ENCODE measurements at places on chromosomes 3 and 15.

DNA sequence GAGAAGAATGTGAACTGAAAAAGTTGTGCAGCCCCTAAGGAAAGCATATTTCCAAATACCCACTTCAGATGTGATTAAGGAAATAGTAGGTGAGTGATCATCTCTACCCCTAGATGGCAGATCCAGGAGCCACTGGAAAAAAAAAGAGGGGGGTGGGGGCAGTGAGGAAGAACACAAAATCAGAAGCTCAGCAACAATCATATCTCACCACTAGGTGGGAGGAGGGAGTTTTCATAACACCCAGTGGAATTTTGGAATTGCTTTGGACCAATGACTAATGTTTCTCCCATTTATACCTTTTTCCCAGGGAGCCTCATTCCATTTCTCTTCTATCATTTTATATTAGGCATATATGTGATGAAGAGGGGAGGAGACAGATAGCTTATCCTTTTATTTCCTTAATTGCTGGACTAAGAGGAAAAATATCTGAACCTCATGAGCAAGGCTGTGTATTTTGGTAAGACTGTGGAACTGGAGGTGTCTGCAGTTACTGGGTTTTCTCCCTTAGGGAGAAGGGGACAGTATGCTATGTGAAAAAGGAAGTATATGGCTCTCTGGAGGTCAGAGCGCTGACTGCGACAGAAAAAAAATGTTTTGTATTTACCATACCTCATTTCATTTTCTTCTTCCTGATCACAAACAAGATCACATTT, 363.4 kb downstream of the GAP43 start:
- ATAC-seq = no peak

DNA sequence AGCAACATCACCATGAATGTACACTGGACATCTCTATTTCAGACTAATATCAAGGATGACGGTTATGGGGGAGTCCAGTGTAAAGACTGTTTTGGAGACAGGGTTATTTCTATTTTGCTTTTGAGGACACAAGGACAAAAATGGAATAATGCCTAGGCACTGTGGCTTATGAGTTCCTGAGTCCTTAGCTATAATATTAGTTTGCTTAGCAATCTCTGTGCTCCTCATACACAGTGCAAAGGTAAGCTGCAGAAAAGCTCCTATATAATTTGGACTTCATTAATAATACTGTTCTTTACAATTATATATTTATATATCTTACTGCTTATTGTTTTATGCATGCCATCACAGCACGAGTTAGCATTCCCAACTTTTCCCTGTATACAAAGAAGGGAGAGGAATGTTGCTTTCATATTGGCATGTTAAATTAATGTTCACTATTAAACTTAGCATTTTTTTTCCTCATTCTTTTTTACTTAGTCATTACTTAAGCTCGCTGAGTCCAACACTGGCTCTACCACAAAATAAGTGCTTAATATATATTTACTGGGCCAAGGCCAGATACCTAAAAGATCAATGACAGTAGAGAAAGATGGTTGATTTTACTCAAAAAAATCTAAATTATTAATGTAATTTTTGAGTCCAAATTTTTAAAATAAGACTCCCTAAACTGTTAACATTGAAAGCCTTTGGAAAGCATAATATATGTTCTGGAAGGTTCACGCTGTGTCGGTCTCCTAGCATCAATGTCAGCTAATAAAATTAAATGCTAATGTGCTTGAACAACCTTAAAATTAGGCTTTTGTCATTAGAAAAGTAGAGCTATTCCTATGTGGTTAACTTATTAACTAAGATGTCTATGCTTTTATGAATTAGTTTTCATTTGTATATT, 13.8 kb downstream of the THBS1 start:
- ATAC-seq = no peak

DNA sequence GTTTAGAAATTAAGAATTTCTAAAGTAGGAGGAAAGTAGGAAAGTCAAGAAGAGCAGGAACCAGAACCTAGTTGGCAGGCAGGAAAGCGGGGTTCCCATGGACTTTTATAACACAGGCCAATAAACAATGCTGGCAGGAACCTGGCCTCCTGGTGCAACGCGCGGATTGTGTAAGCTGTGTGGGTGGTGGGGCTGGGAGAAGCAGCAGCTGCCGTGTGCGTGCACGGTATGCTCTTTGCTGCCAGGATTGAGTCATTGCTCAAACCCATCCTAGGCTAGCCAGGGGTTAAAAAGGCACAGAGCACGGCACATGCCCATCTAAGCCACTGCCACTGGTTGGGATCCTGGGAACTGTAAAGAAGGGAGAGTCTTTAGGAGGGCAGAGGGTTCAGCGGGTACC, 209.9 kb upstream of the RGMA start:
- ATAC-seq = no peak

- ATAC-seq = no peak
Observed at GRCh38 chr3:192862408-192863090, 55.1 kb downstream of the MB21D2 start.

GRCh38 chr3:189937302-189938127, 183.2 kb downstream of the P3H2 start:
- no peak for ATAC-seq

DNA sequence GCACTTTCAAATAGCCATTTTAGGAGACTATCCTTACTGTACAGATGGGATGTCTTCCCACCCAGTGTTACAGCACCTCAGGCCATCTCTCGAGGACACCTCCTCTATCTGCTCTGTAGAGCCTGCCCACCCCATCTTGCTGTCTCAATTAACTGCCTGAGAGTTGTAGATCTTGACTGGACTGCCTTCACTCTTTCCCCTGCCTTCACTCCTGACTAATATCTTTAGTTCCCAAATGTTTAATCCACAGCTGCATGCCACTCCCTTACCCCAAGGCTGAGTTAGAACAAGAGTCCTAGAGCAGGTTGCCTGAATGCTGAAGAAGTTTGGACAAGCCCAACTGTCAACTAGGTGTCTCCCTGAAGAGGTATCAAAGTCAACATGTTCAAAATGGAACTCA, 1.3 kb upstream of the PP2D1 start:
- no peak for ATAC-seq

- no peak for ATAC-seq
Observed at GRCh38 chr3:169094204-169094603, 569.3 kb downstream of the MECOM start.

GRCh38 chr3:11272906-11273574, 843 bp downstream of the ATG7 start:
- no peak for ATAC-seq

DNA sequence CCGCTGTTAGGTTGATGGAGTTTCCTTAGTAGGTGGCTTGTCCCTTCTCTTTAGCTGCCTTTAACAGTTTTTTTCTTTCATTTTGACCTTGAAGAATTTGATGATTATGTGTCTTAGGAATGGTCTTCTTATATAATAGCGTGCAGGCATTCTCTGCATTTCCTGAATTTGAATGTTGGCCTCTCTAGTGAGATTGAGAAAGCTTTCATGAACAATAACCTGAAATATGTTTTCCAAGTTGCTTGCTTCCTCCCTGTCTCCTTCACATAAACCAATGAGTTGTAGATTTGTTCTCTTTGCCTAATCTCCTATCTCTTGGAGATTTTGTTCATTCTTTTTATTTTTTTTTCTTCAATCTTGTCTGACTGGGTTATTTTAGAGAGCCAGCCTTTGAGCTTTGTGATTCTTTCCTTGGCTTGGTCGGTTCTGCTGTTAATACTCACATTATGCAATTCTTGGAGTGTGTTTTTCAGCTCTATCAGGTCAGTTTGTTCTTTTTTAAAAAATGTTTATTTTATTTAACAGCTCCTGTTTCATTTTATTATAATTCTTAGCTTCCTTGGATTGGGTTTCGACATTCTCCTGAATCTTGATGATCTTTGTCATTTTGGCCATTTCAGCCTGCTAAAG, 627.9 kb downstream of the SI start:
- ATAC-seq = no peak

DNA sequence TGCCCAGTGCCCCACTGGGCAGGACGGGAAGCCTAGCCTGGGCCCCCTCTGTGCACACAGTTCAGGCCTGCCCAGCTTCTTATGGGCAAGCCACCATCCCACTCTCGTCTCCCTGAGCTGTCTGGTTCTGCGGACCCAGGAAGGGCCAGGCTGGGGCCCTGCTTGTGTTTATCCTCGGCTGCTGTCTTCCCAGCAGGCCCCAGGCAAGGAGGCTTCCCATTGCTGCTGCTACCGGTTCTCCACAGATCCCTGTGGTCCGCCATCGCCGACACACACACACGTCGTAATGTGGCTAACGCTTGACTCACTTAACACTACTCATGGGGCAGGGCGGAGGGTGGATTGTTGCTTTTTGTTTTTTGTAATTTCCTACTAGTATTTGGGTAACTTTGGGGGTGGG, 52.4 kb upstream of the SLC6A1 start:
- ATAC-seq = no peak

DNA sequence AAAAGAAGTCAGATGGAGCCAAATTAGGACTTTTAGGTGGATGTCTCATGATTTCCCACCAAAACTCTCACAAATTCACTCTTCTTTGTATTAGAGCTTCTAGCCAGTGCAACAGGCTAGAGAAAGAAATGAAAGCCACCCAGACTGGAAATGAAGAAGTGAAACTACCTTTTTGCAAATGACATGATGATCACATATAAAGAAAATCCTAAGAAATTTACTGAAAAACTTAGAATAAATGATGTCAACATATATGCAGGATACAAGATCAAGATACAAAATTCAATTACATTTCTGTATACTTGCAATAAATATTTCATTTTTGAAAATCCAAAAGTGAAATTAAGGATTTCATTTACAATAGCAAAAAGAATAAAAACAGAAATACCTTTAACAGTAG, 110.8 kb downstream of the LRIG1 start:
- peak; percentile 38 for ATAC-seq

DNA sequence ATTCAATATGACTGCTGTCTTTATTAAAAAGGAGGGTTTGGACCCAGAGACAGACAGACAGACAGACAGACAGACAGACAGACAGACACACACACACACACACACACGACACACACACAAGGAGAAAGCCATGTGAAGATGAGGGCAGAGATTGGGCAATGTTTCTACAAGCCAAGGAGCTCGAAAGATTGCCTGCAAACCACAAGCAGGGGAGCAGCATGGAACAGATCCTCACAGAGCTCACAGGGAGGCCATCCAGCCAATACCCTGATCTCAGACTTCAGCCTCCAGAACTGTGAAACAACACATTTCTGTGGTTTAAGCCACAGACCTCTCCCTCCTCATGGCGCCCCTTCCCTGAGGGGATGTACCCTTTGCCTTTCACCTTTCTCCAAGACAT, 35.8 kb upstream of the ABHD2 start:
- ATAC-seq = no peak

GRCh38 chr3:131713416-131714123, 210.8 kb upstream of the MRPL3 start:
- no peak for ATAC-seq

GRCh38 chr3:45906681-45907407, 20.5 kb downstream of the CCR9 start:
- no peak for ATAC-seq

- ATAC-seq = no peak
Observed at GRCh38 chr3:98240131-98240530, 23.9 kb upstream of the OR5H6 start.

DNA sequence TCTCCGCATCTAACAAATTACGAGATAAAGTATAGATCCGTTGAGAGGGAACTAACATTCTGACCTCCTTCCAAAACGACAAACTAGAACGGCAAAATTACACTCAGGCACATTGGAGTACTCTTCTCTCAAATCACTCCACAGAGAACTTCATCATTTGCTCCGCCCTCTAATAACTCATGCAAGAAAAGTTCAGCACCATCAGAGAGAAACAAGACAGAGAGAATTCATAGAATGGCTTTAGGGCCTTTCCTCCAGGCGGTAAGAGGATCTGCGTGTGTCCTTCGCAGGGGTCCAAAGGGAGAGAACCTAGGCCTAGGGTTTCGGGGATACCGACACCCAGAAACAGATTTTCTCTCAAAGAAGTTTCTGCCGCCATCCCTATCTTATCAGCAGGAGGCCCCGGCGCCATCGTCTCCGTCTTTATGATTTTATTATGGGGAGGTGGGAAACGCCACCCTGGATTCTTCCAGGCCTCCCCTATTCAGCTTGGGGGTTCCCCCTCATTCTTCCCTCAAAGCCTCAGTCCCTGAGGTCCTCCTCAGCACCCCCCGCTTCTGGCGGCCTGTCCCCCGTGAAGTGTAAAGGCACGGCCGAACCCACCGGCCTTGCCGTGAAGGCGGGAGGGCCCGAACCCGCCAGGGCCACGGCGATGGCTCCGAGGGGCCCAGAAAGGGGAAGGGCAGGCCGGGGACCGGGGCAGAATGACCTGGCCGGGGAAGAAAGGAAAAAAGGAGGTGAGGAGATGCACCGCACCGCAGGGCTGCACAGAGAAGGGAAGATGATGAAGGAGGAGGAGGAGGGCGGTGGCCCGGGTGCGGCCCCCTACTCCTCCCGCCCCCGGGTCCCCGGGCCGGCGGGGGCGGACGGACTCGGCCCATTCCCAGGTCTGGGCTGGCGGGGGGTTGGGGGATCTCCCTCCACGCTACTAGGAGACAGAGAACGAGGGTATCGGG, 768 bp downstream of the UBXN7 start:
- ATAC-seq = peak; percentile 67

GRCh38 chr3:22982981-22983587, 220.0 kb upstream of the UBE2E2 start:
- no peak for ATAC-seq

DNA sequence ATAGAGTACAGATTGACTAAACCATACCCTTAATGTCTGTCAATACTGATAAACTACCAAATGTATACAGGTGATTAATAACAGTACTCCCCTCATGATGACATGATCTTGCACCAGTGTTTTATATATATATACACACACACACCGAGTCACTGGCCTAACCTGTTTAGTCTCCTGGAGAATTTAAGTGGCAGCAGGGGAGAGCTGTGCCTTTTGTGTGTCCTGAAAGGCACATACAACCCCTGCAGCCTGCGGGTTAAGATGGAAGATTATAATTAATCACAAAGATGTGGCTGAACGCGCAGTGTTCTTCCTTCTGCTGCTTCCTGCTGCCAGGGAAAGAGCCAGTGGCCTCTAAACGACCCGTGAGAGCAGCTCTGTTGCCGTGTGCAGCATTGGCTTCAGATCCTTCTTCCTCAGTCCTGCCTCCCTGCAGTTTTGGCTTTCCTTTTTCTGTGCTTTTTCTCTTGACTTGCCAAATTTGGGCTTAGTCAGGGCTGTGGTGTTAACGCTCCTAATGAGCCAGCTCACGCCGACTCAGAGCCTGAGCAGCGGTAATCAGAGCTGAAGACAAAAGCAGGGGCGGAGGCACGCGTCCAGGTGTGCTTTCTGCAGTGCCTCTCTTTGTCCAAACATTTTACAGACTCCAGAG, 42.5 kb upstream of the UBE3A start:
- no peak for ATAC-seq

All from stimulated activated memory B cell treated with anti-CD40 and anti-IgM and Interleukin-4, amounts not matched to agents 10 μg/mL and 1 μg/mL and 100 μg/mL, for 72 hours (primary cell).